ENCODE measurements at places on chromosomes 13 and 19.

- H3K27me3 ChIP-seq: no peaks in the 10 kb centered on the region
- peaks cover 37% of the 10 kb centered on the region for H3K36me3 ChIP-seq
- H3K4me3 ChIP-seq: no peak overlapping the region
- DNase-seq: no peak
- peaks cover 5% of the 10 kb centered on the region for H3K4me1 ChIP-seq
- H3K27ac ChIP-seq: peak overlapping the region; percentile 31
Measured at GRCh38 chr19:34236035-34236987, 18.0 kb upstream of the GARRE1 start.

DNA sequence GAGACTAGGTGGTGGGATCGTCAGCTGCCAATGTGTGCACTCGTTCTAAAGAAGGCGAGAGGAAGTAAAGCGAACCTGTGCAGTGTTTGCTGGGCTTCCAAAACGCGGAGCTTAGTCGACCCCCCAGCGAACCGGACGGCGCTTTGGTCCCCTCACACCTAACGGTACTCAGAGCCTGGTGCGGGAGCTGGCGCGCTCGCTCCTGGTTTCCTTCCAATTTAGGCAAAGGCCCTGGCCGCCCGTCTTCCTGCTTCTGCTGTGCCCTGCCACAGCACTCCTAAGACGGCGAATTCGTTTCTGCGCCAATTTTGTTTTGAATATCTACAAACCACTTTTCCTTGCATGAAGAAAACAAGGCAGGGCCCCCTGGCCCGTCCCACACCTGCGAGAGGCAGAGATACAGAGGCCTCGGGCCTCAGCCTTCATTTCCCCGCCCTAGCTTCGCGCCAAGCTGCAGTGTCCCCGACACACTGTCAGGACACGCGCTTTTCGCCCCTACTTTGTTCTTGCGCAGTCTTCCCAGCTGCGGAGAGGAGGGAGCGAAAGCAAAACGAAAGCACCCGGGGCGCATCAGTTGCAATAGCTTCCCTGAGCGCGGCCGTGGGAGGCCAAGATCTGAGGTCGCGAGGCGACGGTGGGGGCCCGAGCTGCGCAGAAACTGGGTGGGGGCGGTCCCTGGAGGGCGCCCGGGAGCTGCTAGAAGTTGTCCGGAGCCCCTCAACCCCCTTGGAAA is 111.9 kb downstream of the KCNRG start:
- no peaks in the 10 kb centered on the region for H3K36me3 ChIP-seq
- peaks cover 68% of the 10 kb centered on the region for H3K4me1 ChIP-seq
- DNase-seq: peak; percentile 51
- peak overlapping the region; percentile 76 for H3K4me3 ChIP-seq
- H3K27me3 ChIP-seq: peaks cover 80% of the 10 kb centered on the region
- no peak overlapping the region for H3K27ac ChIP-seq

DNA sequence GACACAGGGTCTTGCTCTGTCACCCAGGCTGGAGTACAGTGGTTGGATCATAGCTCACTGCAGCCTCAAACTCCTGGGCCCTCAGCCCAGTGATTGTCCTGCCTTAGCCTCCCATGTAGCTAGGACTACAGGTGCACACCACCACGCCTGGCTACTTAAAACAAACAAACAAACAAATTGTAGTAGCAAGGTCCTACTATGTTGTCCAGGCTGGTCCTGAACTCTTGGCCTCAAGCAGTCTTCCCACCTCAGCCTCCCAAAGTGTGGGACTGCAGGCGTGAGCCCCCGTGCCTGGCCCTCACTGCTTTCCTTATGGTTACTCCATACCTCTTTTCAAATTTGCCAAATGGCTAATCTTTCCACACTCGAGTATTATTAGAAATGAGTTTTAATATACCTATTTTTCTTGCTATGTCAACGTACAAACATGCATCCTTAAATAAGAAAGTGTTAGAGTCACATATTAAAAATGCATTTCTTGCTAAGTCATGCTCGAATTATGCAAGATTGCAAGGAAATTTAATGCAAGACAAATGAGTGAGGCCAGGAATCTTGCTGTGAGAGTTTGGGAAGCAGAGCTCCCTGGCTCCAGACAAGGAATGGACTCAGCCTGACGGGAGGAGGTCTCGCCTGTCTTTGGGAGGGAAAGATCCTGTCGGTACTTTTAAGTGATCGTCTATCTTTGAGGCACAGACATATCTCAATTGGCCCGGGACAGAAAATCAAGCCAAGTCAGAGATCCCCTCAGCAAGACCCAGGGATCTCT is 39.4 kb downstream of the RFX2 start:
- H3K4me3 ChIP-seq: no peak overlapping the region
- peaks cover 5% of the 10 kb centered on the region for H3K36me3 ChIP-seq
- H3K27ac ChIP-seq: peak overlapping the region; percentile 28

DNA sequence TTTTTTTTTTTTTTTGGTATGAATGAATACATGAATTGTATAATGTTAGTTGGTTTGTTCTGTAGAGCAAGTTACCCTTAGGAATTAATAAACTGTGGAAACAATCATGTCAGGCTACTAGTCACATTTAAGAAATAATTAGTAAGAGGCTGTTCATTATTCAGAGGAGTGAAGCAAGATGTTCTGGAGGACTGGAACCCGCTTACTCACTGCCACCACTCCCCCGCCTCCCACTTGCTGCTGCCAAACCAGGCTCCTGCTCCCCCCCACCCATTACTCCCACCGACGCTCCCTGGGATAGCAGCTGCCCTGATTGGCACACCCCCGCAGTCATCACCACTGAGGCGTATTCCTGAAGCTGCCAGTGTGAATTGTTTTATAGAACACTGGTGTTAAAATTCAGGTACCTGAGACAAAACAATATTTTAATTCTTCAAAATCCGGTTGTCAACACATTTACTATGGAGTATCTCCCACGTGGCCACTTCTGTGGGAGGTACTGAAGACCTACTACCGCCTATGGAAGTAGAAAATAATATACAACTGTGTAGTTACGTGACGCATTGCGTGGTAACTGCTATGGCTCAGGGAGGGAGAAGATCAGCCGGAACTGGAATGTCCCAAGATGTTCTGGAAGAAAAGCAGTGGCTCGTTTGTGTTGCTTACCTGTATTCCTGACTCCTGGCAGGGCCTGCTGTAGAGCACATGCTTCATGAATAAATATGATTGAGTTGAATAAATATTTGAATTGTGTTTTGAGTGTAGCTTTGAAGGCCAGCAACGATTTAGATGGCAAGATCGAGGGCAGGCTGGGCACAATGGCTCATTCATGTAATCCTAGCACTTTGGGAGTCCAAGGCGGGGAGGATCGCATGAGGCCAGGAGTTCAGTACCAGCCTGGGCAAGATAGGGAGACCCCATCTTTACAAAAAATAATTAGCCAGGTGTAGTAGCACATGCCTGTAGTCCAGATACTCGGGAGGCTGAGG is 1.7 kb downstream of the DPY19L3 start:
- DNase-seq: peak; percentile 43
- no peaks in the 10 kb centered on the region for H3K27me3 ChIP-seq
- H3K4me1 ChIP-seq: peaks cover 42% of the 10 kb centered on the region
- H3K27ac ChIP-seq: peak overlapping the region; percentile 65
- H3K4me3 ChIP-seq: peak overlapping the region; percentile 90

GRCh38 chr19:57241176-57241575 is 744 bp downstream of the ZNF805 start:
- peaks cover 22% of the 10 kb centered on the region for H3K36me3 ChIP-seq
- H3K27ac ChIP-seq: peak overlapping the region; percentile 41
- H3K4me3 ChIP-seq: peak overlapping the region; percentile 93
- DNase-seq: no peak

- DNase-seq: no peak
- H3K27me3 ChIP-seq: peaks cover 7% of the 10 kb centered on the region
Measured at GRCh38 chr13:39326469-39327171, 276.4 kb downstream of the LHFPL6 start.

DNA sequence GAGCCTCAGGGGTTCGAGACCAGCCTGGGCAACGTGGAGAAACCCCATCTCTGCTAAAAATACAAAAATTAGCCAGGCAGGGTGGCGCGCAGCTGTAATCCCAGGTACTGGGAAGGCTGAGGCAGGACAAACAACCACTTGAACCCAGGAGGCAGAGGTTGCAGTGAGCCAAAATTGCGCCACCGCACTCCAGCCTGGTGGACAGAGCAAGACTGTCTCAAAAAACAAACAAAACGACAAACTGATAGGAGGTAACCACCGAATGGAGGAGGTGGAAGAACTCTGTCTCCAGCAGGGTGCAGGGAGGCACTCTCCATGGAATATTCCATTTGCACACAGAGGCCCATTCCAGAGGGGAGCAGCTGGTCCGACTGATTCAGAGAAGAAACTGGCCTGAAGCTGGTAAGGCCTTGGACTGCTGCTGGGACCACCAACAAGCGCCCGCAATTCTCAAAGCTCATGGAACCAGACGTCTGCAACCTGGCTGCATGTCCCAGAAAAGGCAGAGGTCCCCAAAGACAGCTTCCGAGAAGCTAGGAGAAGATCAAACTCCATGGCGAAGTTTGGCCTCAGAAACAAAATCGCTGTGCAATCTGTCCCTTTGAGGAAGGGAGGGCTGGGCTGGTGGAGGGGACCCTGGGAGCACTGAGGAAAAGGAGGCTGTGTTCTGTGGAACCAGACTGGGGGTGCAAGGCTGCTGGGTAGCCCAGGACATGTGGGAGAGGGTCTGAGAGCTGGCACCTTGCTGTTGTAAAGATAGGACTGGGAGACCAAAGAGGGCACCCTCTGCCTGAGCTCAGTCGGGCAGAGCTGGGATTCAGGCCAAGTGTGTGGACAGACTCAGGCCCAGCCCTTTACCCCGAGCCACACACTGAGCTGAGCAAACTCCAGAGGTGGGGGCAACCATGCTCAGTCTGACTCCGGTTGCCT is 35.2 kb downstream of the SLC25A42 start:
- H3K27me3 ChIP-seq: peaks cover 2% of the 10 kb centered on the region
- H3K4me3 ChIP-seq: no peak overlapping the region
- H3K36me3 ChIP-seq: peaks cover 14% of the 10 kb centered on the region
- DNase-seq: no peak

DNA sequence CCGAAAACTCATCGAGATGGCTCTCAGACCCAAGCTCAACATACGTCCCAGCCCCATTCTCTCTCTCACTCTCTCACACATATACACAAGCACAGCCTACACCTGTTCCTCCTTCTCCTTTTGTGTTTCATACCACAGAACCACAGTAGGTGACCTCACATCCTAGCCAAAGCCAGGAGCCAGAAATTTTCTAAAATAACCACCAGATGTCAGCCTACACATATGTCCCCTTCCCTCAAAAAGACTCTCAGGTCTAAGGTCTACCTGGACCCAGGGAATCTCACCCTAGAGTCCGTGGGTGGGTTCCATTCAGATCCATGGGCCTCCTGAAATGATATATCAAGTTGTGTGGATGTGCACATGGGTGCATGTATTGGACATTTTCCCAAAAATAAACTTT is 104.2 kb upstream of the IPO5 start:
- no peak overlapping the region for H3K4me3 ChIP-seq
- no peaks in the 10 kb centered on the region for H3K36me3 ChIP-seq
- H3K27ac ChIP-seq: no peak overlapping the region
- H3K27me3 ChIP-seq: peaks cover 3% of the 10 kb centered on the region

DNA sequence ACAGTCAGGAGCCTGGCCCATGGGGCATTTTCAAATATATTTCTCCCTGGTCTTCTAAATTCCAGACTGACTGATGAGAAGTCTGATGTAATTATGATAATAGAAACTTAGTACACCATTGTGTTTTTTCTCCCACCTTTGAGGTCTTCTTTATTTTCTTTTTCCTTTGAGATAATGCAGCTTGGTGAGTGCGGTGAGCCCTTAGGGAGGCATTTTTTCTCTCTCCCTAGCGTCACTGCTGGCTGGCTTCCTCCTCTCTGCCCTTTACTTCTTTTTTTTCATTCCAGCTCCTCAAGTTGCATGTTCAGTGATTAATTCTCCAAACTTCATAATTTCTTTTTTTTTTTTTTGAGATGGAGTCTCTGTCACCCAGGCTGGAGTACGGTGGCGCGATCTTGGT is 12.8 kb upstream of the CDC42EP5 start:
- peaks cover 23% of the 10 kb centered on the region for H3K27me3 ChIP-seq
- H3K36me3 ChIP-seq: no peaks in the 10 kb centered on the region
- no peaks in the 10 kb centered on the region for H3K4me1 ChIP-seq

GRCh38 chr13:80389073-80390038 is 48.4 kb upstream of the SPRY2 start:
- peaks cover 7% of the 10 kb centered on the region for H3K27me3 ChIP-seq
- H3K4me3 ChIP-seq: no peak overlapping the region
- no peak overlapping the region for H3K27ac ChIP-seq

- H3K4me3 ChIP-seq: no peak overlapping the region
- peaks cover 5% of the 10 kb centered on the region for H3K4me1 ChIP-seq
- no peaks in the 10 kb centered on the region for H3K36me3 ChIP-seq
- no peak for DNase-seq
- no peak overlapping the region for H3K27ac ChIP-seq
- peaks cover 55% of the 10 kb centered on the region for H3K27me3 ChIP-seq
Measured at GRCh38 chr13:41463838-41464602, 6.7 kb downstream of the RGCC start.

GRCh38 chr19:2287585-2288337 is 5.8 kb upstream of the PEAK3 start:
- peaks cover 20% of the 10 kb centered on the region for H3K4me1 ChIP-seq
- H3K27me3 ChIP-seq: peaks cover 99% of the 10 kb centered on the region
- DNase-seq: no peak
- H3K4me3 ChIP-seq: no peak overlapping the region

GRCh38 chr13:100560498-100561157 is 28.0 kb downstream of the GGACT start:
- peaks cover 16% of the 10 kb centered on the region for H3K4me1 ChIP-seq
- H3K4me3 ChIP-seq: no peak overlapping the region

GRCh38 chr19:18939922-18940768 is 872 bp downstream of the HOMER3 start:
- H3K27ac ChIP-seq: peak overlapping the region; percentile 87
- H3K4me3 ChIP-seq: peak overlapping the region; percentile 90

DNA sequence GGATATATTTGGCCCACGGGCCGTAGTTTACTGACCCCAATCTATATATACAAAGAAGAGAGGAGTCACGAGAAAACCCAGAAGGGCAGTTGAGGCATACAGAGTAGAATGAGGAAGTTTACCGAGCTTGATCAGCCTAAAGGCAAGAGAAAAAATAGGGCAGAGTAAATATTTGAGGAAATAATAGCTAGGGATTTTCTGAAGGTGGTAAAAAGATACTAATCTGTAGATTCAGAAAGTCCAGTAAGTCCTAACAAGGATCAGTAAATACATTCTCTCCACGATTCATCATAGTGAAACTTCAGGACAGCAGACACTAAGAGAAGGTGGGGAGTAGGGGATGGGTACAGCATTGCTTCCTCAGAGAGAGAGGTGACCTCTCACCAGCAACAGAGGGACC is 248.1 kb downstream of the ATP8A2 start:
- H3K27ac ChIP-seq: peak overlapping the region; percentile 82
- H3K36me3 ChIP-seq: peaks cover 2% of the 10 kb centered on the region
- peaks cover 12% of the 10 kb centered on the region for H3K27me3 ChIP-seq
- peaks cover 50% of the 10 kb centered on the region for H3K4me1 ChIP-seq
- H3K4me3 ChIP-seq: no peak overlapping the region

GRCh38 chr13:32903720-32904119 is 112.5 kb upstream of the KL start:
- no peak overlapping the region for H3K4me3 ChIP-seq
- H3K36me3 ChIP-seq: no peaks in the 10 kb centered on the region
- no peak overlapping the region for H3K27ac ChIP-seq

Data from nephron progenitor cell (in vitro differentiated cells).